ENCODE measurements at places on chromosomes 12 and 14. TPM values are rescaled to one million over a fixed set of nuclear protein-coding genes. Genes with fewer than 3 reads are reported as not detected.
A peak's percentile ranks its signal among the peaks of the same experiment; 100 is the strongest.

GZMB gene
- total RNA-seq: not detected

PPHLN1 gene
- total RNA-seq: 57.6 TPM

TROAP gene
- 9.6 TPM for total RNA-seq

TMEM30B gene
- 0.13 TPM for total RNA-seq

ARHGEF25 gene
- total RNA-seq: 1.6 TPM

A2ML1 gene
- total RNA-seq: not detected

TCTN2 gene
- 5.9 TPM for total RNA-seq

AMHR2 gene
- total RNA-seq: not detected

PZP gene
- 0.26 TPM for total RNA-seq

KLRC2 gene
- not detected for total RNA-seq

MAP3K9 gene
- under 0.01 TPM for total RNA-seq

CLEC4D gene
- not detected for total RNA-seq

TMTC1 gene
- total RNA-seq: 6.3 TPM

MYBPC1 gene
- not detected for total RNA-seq

USP15 gene
- 44.4 TPM for total RNA-seq

LPCAT3 gene
- 11.3 TPM for total RNA-seq

DPY19L2 gene
- 0.26 TPM for total RNA-seq

ADCY4 gene
- total RNA-seq: 51.2 TPM

DNA sequence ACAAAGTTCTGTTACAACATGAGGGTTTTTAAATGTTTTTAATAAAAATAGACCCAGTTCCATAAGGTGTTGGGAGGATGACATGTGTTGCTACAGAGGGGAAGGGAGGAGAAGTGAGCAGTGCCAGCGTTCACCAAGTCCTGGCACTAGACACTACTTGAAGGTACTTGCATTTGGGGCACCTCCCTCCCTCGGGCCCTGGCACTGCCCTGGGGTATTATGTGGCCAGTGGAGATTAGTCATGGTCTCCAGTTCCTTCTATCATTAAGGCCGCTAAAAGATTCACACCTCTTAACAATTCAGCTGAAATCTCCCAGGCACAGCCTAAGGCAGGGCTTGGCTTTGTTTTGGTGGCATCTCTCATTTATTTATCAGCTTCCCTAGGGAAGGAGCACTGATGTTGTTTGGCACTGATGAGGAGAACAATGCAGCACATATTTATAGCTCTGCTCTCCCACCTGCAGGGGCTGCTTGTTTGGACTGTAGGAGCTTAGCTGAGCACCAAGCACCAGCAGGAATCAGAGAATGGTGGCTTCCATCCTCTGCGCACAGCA, 155.5 kb upstream of the NTF3 start:
- DNase-seq: no peak

GRCh38 chr12:100044266-100044665, 59.5 kb upstream of the ANKS1B start:
- no peak for DNase-seq

DNA sequence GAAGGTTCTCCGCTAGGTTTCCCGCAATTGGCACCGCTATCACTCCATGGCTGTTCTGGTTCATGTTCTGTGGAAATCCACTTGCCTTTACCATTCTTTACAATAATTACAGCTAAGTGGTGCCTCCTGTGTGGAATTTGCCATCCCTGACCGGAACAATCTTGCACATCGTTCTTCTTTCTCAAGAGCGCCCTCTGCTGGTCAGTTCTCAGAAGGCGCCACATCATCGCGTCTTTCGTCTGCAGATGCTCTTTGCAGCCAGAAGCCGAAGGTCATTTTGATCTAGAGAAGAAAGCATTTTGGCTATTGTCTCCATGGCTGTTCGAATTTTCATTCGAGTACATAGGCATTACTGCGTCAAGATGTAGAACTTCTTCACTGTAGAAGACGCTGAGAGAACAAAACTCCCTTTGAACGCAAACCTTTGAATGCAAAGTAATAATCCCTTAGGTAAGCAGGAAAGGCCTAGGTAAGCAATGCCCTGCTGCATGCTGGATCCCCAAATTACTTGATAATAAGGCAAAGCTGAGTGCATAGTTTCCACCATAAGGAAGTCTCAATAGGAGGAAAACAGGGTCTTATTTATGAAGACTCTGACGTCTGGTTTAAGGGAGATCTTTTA, 10.1 kb upstream of the RTRAF start:
- DNase-seq: peak; percentile 57

DNA sequence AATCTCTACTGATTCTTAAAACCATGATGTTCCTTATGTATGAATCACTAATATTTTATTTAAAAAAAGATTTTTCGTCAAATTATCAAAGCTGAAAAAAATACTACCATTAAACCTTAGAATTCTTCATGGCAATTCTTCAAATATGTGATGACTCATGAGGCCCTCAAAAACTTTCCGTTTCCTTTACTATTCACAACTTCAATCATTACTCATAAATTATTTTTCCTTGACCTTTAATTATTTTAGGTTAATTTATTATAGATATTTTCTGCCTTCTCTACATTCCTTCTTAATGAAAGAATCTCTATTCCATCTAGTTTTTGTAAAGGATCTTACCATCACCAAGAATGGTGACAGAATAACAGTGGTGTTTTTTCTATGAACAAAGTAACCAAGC, 162.1 kb upstream of the SOX5 start:
- peak; percentile 11 for DNase-seq

DNA sequence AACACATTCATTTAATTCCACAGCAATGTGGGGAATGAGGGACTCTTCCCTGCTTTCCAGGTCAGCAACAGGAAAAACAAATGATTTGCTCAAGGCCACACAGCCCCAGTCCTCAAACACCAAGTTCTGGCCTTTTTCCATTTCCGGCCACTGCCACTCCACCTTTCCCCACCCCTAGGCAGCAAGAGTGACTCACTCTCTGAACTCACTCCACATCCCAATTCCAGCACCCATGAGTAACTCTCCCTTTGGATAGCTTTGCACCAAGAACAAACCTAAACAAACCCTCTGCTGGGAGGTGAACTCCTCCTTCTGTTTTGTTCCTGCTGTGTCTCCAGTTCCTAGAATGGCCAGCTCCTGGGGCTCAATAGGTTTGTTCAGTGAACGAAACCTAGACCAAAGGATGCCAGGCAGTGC, 30.4 kb upstream of the PLEKHG6 start:
- DNase-seq: peak; percentile 85

GRCh38 chr12:91662021-91662420, 479.4 kb upstream of the DCN start:
- DNase-seq: no peak

- DNase-seq: peak; percentile 57
Observed at GRCh38 chr14:99884834-99885648, 91.8 kb downstream of the EML1 start.

DNA sequence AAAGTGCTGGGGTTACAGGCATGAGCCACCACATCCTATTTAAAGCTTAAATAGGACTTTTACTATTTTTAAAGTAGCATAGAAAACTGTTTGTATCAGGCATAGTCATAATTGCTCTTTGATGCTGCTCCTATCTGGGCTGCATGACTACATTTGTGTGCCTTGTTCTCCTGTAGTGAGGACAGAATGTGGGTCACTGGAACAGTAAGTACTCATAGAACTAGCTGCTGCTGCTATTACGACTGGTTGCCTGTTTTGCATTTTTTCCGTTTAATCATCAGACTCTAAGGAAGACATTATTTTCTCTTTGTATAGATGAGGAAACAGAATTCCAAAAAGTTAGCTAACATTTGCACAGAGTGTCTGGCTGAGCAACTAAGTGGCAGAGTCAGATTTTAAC, 42.8 kb downstream of the ZC3H14 start:
- DNase-seq: no peak

DNA sequence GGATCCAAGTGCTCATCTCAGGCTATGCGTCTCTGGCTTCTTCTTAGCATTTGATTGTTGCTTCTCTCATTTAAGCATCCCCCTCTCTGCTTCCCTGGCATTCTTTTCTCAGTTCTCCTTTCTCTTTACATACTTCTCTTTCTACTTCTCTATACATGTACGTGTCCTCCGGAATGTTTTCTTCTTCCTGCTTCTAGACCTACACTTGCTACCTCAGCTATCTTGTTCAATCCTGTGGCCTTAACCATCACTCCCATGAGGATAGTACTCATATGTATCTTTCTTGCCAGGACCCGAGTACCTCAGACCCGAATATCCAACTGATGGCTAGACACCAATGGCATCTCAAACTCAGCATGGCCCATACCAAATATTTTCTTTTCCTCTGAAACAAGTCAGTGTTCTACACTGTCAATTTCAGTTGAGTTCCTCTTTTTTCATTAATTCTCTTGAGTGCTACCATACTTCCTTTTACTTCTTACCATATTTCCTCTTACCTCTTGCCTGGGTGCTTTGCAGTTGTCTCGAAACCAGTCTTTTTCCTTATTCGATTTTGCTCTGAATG, 115.1 kb upstream of the SLC38A2 start:
- no peak for DNase-seq

GRCh38 chr12:42696406-42697149, 107.0 kb upstream of the PRICKLE1 start:
- DNase-seq: no peak

- DNase-seq: no peak
Observed at GRCh38 chr14:96146131-96146771, 58.4 kb upstream of the BDKRB2 start.

- no peak for DNase-seq
Observed at GRCh38 chr12:2171672-2172426, 119.1 kb downstream of the CACNA1C start.

GRCh38 chr14:79596551-79596950, 614.8 kb downstream of the DIO2 start:
- no peak for DNase-seq

DNA sequence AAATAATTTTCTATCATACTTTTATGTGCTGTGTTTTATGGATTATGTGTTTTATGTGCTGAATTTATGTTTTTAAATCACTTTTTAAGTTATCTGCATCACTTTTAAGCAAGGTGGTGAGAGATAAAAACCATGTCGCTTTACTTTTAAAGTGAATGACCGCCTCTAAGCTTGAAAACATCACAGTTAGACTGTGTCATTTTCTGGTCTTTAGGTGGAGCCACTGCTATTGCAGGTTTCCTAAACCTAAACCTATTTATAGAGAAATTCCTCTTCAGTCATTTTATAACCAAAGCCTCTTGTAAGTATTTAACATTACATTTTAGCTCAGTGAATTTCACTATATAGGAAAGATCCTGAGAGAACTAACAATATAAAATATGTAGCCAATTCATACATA, 21.0 kb upstream of the MDM2 start:
- peak; percentile 56 for DNase-seq

DNA sequence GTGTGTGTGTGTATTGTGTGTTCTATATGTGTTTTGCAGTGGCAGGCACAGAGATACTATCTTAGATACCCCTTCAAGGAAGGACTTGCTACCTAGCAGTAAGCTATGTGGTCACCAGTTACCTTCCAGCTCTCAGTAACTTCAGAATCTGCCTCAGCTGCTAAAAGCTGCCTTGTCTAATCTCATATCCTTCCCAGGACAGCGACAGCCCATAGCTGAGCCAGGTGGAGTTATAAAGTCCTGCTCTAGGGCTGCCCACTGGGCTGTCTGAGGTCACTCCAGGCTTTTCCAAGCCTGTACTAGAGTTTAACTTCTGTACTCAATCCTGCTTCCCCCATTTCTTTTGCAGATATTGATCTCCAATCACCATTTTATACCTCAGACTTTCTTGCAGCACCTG, 942.6 kb downstream of the GALC start:
- DNase-seq: no peak

GRCh38 chr12:21583587-21583986, 21.1 kb downstream of the GYS2 start:
- DNase-seq: no peak

DNA sequence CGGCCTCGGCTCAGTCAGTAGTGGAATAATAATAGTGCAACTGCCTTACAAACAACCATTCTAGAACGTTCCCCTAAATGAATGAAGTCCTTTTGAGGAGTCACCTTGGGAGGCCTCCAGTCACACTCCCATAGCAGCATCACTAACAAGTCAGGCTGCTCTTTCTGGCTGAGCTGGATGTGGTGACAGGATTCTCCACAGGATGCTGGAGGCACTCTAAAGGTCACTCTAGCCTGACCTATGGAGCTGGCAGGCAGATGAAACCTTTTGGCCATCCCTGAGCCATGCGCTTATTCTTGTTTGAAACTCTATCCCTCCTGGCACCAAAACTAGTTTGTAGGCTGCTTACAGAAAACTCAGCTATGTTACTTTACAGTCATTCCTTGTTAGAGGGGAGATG, 17.9 kb upstream of the TFCP2 start:
- DNase-seq: no peak

- no peak for DNase-seq
Observed at GRCh38 chr14:72986857-72987256, 40.0 kb downstream of the ZFYVE1 start.

GRCh38 chr14:83253870-83254269, 1720.2 kb upstream of the SEL1L start:
- no peak for DNase-seq

GRCh38 chr12:52790427-52791270, 5.3 kb downstream of the KRT3 start:
- no peak for DNase-seq

- no peak for DNase-seq
Observed at GRCh38 chr14:37082449-37082848, 90.0 kb downstream of the SLC25A21 start.

- DNase-seq: no peak
Observed at GRCh38 chr12:43180242-43180641, 371.8 kb downstream of the ADAMTS20 start.

DNA sequence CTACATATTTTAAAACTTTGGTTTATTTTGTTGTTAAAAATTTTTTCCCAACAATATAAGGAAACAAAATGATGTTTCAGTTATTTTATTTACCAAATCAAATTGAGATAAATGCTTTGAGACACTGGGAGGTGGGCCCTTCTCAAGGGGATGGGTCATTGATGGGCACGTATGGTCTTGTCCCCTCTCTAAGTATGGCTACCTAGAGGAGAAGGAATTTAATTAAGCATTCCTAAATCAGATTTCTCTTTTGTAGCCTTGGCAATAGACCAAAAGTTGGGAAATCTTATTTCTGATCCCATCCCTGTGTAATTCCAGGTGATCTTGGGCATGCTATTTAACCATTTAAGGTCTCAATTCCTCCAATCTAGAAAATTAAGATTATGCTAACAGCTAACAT, 79.0 kb downstream of the SCN8A start:
- no peak for DNase-seq

- peak; percentile 73 for DNase-seq
Observed at GRCh38 chr14:103260629-103261124, 73.4 kb upstream of the EIF5 start.

GRCh38 chr14:24965934-24966578, 83.9 kb downstream of the STXBP6 start:
- DNase-seq: no peak

DNA sequence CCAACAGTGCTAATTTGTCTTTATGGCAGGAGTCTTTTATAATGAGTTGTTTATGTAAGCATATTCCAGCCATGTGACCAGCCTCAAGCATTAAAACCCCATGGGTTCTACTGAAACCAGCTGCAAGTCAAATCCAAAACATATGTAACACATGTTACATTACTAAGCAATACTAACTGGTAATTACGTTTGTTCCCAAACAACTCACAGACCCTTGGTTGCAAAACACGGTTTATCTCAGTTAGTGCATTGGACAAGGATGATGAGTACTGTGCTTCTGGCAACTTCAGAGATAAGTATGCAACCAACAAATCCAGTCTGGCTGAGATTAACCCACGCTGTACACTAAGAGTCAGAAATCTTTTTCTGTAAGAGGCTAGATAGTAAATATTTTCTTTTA, 110.1 kb upstream of the FAR2 start:
- DNase-seq: no peak

- no peak for DNase-seq
Observed at GRCh38 chr12:117202033-117202432, 11.8 kb upstream of the FBXO21 start.

Data from dermis microvascular lymphatic vessel endothelial cell (primary cell).